RWPE2 (cell line): ENCODE measurements at places on chromosomes 2 and 18.

GRCh38 chr18:34626404-34627136 is 83.5 kb upstream of the DTNA start:
- DNase-seq, result no peak

- DNase-seq, result no peak
Observed at GRCh38 chr18:62426191-62426488, 96.7 kb upstream of the ZCCHC2 start.

GRCh38 chr18:68221111-68221724 is 493.7 kb downstream of the TMX3 start:
- DNase-seq, result no peak

- DNase-seq, result no peak
Observed at GRCh38 chr2:70943205-70943871, 7.6 kb downstream of the ATP6V1B1 start.

DNA sequence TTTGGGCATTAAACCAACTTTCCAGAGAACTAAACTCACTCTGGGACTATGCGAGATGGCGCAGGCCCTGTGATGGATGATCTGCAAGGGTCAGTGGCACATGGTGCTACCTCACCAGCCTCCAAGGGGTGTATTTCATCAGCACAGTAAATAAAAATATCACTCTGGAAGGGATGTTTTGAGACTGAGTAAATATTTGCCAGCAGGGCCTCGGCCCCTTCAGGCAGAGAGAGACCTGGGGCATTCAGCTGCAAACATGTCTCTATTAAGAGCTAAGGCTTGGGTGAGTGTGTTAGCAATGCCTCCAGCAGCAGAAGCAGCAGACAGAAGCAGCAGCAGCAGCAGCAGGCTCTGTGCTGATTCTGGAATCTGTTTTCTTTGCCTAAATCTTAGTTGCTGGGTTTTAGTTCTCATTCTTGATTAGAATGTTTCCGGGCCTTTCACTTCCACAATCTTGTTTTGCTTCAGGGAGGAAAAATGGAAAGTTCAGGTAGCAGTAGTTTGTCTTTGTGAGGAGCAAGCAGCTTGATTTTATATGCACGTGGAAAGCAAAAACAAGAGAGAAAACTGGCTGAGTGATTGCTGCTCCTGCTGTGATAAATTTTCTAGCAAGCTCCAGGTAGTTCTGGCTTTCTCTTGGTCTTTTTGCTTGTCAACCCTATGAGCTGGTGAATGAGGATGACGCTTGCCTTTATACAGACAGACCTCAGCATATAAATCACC is 18.6 kb downstream of the ADCYAP1 start:
- DNase-seq, result no peak

DNA sequence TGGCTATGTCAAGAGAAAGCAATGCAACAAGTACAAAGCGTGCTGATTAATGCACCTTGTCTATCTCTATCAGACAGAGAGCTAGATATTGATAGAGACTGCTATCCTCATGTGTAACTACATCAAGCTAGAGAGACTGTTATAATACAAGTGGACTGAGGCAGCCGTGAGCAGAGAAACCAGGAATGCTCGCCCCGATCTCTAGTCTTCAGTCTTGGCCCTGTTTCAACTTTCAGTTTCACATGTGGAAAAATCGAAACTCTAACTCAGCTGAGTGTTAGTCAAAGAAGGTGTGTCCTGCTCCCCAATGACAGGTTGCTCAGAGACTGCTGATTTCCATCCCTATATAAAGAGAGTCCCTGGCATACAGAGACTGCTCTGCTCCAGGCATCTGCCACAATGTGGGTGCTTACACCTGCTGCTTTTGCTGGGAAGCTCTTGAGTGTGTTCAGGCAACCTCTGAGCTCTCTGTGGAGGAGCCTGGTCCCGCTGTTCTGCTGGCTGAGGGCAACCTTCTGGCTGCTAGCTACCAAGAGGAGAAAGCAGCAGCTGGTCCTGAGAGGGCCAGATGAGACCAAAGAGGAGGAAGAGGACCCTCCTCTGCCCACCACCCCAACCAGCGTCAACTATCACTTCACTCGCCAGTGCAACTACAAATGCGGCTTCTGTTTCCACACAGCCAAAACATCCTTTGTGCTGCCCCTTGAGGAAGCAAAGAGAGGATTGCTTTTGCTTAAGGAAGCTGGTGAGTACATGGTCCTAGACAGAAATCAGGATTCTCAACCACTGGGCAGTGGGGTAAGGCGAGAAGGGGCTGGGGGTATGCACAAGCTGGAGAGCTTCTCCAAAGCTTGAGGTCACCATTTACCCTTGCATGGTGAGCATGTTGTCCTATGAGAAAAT is at the start of gene RSAD2:
RSAD2 (plus strand) TSS at position 376 of the 903 bp plus-strand sequence; CDS start at position 400, 24 bp downstream.
- no peak for DNase-seq

- DNase-seq, result no peak
Observed at GRCh38 chr18:62586781-62587487, 64.1 kb downstream of the ZCCHC2 start.

- DNase-seq, result no peak
Observed at GRCh38 chr2:212998626-212999359, 152.6 kb downstream of the IKZF2 start.

DNA sequence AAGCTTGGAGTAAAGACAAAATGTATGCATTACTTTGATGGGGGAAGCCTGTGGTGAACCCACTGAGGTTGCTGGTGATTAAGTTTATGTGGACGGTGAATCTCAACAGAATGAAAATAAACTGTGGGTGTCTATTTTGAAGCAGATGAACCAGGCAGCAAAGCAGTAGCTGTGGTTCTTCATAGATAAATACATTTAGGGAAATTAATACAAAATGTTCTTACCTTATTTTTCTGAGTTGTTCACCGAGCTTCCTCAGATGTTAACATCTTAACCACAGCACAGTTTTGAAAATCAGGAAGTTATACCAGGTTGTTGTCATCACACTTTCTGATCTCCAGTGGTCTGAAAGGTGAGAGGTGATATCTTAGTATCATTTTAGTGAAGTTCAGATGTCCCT is 53.9 kb downstream of the NCK2 start:
- DNase-seq, result no peak

GRCh38 chr2:179882851-179883806 is 21.7 kb upstream of the ZNF385B start:
- DNase-seq, result no peak

- DNase-seq, result peak; percentile 80
Observed at GRCh38 chr2:105455488-105456003, 56.7 kb upstream of the FHL2 start.

- no peak for DNase-seq
Observed at GRCh38 chr2:151872463-151872862, 44.2 kb upstream of the ARL5A start.

GRCh38 chr18:41096504-41096903 is 858.5 kb upstream of the PIK3C3 start:
- no peak for DNase-seq
